ENCODE measurements at places on chromosomes 11 and 22.
A peak's percentile ranks its signal among the peaks of the same experiment; 100 is the strongest.

GRCh38 chr11:112652786-112653390 lies 308.3 kb upstream of the NCAM1 start:
- no peak for DNase-seq

DNA sequence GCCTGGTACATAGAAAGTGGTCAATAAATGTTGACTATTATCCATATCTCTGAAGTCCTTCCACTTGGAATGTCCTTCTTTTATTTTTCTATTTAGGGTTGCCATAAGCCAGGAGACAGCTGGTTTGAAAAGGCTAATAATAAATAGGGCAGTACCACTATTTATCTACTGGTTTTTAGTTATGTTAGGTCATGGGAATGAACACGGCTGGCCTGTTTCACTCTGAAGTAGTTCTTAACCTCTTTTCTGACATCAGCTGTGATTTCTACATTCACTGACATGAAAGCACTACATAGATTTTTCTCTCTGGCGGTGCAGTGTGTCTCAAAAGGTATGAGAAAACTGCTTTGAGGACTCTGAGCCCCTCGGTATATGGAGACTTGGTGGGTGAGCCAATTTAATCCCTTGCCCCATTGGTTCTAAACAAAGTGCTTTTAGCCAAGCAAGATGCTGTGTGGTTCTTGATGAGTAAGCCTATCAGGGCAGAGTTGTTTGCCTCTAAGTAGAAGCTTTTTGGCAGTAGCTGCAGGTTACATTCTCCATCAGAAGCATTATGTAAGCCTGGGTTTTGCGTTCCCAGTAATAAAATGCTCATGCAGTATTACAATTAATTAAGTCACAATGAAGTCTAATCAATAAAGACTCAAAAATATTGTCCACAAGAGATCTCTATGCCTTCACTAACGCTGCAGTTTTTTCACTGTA lies 48.7 kb upstream of the APOA1 start:
- no peak for DNase-seq

DNA sequence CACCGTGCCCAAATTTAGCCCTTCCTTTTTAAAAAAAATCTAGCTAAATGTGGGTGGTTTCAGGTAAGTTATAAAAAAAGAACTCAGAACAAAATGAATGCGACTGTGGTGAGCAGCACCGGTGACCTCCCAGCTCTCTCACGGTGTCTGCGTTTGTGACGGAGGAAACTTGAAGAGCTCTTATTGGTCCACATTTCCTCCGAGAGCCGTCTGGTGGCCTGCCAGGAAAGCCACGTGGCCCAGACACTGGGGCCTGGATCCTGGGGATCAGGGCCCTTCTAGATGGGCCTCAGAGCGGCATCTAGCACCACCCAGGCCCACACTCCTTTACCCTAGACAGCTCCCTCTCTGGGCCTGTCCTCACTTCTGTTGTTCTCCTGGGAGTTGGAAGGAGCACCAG lies 39.5 kb downstream of the B3GAT1 start:
- DNase-seq: no peak

- no peak for DNase-seq
These were observed 175.8 kb downstream of the BCR start for GRCh38 chr22:23356094-23356493.

- DNase-seq: peak; percentile 47
These were observed 17.4 kb downstream of the LMO2 start for GRCh38 chr11:33874433-33874832.

DNA sequence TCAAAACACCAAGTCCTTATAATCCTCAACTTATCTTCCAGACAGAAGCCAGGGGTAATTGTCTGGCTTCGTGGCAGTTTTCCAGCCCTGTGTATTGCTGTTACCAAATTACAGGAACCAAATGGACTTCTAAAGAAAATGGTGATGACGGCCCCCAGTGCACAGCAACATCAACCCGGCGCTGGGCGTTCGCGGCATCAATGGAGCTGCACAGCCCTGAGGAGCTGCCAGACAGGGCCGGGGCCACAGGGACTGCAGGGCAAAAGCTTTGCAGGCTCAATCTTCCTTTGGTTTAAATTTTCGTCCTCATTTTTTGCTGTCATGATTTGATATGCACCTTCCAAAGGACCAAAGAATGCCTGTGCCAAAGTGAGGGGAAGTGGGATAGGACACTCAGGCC lies 292.5 kb downstream of the BRD1 start:
- DNase-seq: no peak

GRCh38 chr11:27118949-27119348 lies 78.3 kb downstream of the BBOX1 start:
- DNase-seq: no peak

DNA sequence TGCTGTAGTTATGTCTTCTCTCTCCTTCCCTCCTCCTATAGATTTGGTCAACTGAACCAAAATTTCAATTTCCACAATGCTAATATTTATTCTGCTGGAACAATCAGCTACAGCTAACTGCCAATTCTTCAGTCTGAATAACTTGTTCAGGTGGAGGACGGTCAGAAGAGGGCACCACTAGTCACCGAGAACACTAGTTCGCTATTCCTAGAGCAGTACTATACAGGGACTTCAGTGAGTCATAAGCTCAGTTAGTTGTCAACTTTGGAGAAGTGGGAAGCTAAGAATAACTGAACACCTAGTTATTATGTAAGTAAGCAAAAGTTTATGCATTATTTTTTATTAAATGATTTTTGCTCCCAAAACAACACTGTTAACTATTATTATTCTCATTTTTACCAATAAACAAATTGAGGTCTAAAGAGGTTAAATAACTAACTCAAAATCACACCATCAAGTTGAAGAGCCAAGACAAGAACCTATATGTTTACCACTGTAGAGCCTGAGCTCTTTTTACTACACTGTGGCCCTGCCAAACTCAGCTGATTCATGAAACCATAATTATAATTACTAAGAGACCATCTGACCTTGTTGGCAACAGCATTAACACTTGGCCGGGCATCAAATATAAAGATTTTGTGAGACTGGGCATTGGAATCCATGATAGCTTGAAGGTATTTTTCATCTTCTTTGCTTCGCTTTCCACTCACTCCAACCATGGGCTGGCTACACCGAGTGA lies 59.0 kb downstream of the CEP57 start:
- peak; percentile 18 for DNase-seq

GRCh38 chr11:60831143-60831500 lies 10.8 kb upstream of the CCDC86 start:
- peak; percentile 81 for DNase-seq

GRCh38 chr11:34302046-34302921 lies 55.5 kb downstream of the ABTB2 start:
- peak; percentile 28 for DNase-seq
